Nephron progenitor cell (in vitro differentiated cells): ENCODE measurements at places on chromosomes 4 and X.

DNA sequence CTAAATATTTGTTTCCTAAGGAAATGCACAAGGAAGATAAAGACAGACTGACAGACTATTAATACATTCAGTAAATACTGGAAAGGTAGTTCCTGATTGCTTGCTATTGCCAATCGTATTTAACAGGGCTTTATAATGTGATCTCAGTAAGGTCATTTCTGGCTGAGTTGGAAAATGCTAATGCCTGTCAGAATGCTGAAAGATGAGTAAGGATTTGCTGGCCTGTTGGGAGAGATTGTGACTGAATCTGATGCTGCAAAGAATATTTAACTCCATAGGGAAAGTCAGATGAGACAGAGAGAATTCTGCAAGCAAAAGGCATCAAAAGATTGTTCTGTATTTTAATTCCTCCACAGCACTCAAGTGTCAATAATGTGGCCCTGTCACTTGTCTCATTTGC lies 169.0 kb downstream of the BEND2 start:
- DNase-seq, result no peak

DNA sequence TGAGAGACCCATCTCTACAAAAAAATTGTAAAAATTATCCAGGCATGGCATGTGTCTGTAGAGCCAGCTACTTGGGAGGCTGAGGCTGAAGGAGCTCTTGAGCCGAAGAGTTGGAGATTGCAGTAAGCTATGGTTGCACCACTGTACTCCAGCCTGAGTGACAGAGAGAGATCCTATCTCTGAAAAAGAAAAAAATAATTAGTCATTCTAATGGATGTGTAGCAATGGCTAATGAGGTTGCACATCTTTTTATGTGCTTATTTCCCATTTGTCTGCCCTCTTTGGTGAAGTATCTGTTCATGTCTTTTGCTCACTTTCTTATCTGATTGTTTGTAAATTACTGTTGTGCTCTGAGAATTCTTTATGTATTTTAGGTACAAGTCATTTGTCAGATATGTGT lies 19.0 kb upstream of the MAML3 start:
- DNase-seq, result no peak

- no peak for DNase-seq
Measured at GRCh38 chrX:40700640-40701342, 34.6 kb downstream of the MED14 start.

- no peak for DNase-seq
Measured at GRCh38 chr4:119314356-119314755, 7.6 kb downstream of the FABP2 start.

- no peak for DNase-seq
Measured at GRCh38 chrX:16368696-16369095, 201.4 kb downstream of the MAGEB17 start.

GRCh38 chr4:38330321-38330720 lies 333.7 kb upstream of the KLF3 start:
- no peak for DNase-seq

DNA sequence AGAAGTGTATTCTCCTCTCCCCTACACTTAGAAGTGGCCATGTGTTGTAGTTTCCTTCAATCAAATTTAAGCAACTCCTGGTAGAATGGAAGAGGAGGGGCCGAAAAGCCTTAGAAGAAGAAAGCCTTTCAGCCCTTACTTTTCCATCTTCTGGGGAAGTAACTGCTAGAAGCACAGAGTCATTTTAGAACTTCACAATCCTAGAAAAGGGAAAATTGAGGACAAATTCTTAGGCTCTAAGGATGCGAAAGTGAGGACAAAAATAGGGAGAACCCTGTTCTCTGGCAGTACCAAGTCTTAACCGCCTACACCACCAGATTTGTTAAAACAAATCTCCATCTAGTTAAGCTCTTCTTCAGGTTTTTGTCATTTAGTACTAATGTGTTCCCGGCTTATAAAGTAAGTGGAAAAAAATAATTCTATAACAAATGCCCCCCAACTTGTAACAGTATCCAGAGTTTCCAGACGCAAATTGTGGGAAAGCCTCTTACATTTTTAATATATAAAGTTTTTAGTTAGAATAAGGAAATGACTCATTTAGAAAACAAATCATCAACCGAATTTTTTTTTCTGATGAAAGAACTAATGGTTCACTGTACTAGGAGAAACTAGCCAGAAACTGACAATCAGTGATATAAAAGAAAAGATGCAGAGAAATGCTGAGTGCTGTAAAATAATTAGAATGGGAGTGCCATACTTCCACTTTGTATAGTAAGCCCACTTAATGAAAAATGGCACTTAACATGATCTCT lies 76.0 kb downstream of the ARAP2 start:
- no peak for DNase-seq

GRCh38 chrX:134773041-134773440 lies 114.8 kb upstream of the PLAC1 start:
- no peak for DNase-seq

GRCh38 chrX:37867536-37868153 lies 20.3 kb upstream of the DYNLT3 start:
- no peak for DNase-seq

DNA sequence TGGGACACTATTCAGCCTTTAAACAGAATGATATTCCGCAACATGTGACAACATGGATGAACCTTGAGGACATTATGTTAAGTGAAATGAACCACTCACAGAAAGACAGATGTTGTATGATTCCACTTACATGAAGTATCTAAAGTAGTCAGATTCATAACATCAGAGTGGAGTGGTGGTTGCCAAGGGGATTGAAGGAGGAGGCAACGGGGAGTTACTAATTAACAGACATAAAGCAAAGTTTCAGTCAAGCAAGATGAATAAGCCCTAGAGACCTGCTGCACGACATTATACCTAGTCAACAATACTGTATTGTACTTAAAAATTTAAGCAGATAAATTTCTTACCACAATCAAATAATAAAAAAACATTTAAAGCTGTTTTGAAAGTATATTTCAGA lies 105.0 kb upstream of the NR0B1 start:
- no peak for DNase-seq

DNA sequence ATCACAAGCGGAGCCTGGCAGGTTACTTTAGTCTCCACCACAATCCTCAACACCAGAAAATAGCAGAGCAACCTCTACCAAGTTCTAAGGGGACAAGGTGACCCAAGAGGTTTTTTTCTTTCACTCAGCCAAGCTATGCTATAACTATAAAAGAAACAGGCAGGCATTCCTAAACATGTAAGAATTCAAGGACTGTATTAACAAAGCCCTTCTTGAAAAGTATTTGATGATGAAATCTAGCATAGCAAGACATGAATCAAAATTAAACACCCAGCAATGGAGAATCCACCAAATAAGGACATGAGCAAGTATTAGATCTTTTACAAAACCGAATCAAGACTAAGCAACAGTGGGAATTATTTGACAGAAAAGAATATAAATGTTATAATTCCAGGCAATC lies 25.7 kb upstream of the C1QTNF7 start:
- no peak for DNase-seq

DNA sequence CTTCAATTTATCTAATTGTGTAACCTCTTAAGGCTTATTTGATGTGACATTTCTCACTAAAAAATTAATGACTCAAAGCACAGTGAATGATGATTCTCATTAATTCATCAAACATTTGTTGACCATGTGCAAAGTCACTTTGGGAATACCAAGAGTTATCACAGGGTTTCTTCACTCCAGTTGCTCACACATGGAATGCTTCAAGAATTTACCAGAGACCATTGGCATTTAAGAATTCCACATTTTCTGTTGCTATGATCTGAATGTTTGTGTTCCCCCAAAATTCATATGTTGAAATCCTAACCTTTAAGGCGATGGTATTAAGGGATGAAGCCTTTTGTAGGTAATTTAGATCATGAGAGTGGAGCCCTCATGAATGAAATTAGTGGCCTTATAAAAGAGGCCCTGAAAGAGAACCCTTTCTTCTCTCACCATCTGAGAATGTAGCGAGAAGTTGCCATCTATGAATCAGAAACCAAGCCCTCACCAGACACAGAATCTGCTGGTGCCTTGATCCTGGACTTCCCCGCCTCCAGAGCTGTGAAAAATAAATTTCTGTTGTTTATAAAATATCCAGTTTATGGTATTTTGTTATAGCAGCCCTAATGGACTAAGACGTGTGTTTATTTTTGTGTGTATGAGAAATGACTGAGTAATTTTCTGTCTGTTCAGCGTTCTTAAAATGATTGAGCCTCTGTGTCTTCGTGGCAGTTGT lies 16.4 kb upstream of the SRPX start:
- no peak for DNase-seq

DNA sequence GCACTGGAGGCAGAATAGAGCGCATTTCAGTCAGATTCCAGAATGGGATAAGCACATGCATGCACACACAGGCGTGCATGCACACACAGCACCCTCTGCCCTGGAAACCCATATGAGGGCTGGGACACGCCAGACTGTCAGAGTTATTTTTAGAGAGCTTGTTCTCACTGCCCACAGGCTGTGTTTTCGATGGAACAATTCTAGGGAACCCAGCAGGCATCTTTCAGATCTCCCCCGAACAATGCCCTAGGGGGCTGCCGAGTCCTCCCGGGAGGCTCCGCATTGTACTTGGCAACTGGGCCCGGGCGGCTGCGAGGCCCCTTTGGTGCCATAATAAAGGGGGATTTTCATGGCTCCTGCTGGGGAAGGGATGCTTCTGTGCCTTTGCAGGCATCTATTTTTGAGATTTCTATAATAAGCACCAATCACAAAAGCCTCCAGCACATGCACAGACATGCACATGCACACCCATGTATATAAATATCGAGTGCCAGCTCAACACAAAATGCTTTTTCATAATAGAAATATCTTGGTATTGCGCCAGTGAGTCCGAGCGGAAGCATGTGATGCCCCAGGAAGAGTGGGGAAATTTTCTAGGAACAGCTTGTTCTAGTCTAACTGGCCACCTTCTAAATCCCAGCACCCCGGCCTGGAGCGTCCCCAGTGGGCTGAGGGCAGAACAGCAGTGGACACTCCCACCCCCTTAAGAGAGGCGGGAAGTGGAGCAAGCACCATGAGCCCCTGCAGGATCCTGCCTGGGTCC lies 88.5 kb downstream of the PHKA2 start:
- DNase-seq, result no peak
